ENCODE measurements at places on chromosomes 16 and 17.

DNA sequence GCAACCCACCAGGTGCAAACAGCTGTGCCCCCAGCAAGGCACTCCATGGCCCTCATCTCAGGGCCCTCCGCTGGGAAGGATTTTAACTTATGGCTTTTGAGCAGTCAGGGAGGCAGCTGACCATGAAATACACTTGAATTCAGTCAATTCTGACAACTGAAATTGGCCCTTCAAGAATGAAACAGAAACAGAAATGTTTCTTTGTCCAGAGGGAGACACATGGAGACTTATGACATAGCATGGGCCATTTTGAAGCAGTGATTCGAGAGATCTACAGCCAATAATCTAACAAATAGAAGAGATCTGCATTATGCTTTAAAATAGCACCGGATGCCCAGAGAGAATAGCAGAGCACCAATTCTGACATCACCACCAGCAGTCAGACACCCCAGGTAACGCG lies 7.5 kb downstream of the CACNG1 start:
- DNase-seq: no peak

DNA sequence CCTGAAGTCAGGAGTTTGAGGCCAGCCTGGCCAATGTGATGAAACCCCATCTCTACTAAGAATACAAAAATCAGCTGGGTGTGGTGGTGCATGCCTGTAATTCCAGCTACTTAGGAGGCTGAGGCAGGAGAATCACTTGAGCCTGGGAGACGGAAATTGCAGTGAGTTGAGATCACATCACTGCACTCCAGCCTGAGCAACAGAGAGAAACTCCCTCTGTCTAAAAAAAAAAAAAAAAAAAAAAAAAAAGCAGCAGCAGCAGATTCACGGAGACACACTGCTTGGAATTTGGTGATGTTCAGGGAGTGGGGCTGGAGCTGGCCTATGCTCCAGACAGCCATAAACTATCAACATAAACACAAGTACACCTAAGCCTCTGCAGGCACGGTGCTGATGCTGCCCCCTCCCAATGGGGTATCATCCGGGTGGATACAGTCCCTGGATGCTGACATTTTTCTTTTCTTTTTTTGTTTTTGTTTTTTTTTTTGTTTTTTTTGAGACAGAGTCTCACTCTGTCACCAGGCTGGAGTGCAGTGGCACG lies 39.6 kb upstream of the RHOT1 start:
- no peak for DNase-seq

- DNase-seq: no peak
Observed at GRCh38 chr17:60149691-60150582, at the start of gene CA4. Gene CA4 (plus strand): TSS chr17:60149973. CDS start chr17:60150035, 62 bp downstream.

DNA sequence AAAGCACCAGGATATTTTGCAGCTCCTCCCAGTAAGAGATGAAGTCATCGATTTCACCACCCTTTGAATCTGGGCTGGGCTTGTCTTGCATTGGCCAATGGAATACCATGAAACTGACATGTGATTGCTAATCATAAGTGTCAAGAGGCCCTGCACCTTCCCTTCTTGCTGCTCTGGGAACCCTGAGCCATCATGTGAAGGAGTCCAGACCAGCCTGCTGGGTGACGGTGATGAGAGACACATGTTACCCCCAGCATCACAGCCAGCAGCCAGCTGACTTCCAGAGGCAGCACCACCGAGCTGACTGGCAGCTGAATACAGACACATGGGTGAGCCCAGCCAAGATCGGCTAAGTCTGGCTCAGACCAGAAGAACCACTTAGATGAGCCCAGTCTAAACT lies 43.6 kb upstream of the CACNG4 start:
- no peak for DNase-seq

DNA sequence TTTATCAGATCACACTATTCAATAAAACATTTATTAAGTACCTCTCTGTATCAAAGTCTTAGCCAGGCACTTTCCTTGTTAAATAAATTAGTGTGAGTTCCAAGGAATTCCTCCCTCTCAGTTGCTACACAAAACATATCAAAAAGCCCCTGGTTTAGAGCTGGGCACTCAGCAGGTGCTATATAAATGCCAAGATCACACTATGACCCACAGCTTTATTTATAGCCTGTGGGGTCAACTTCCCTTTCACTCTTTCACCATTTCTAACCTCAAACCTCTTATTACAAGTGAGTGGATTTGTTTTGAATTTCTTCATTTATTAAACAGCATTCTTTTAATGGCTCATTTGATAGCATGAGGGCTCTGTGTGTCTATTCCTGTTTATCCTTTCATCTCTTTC lies 112.6 kb upstream of the MPHOSPH6 start:
- no peak for DNase-seq

- DNase-seq: no peak
Observed at GRCh38 chr17:75244133-75244866, 17.1 kb downstream of the GGA3 start.

DNA sequence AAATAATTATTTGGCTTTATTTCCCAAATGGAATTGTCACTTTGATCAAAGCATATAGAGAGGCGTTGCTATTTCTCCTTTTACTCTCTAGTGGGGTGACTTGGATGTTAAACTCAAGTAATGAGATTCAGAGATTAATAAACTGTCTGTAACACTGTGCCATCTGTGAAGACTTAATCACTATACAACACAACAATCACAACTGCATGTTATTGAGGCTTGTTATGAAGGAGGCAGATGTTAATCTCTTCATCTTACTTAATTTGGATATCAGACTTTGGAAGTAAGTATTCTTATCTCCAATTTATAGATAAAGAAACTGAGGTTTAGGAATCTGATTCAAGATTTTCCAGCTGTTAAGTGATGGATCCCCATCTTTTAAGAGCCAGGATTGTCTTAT lies 132.5 kb downstream of the CNTNAP4 start:
- DNase-seq: no peak

- no peak for DNase-seq
Observed at GRCh38 chr16:23015580-23015979, 133.7 kb downstream of the USP31 start.

- DNase-seq: no peak
Observed at GRCh38 chr17:13576661-13577526, 24.8 kb downstream of the HS3ST3A1 start.

GRCh38 chr16:65598621-65599020 lies 476.8 kb upstream of the CDH11 start:
- DNase-seq: no peak

- DNase-seq: no peak
Observed at GRCh38 chr16:4703906-4704305, 10.5 kb downstream of the NUDT16L1 start.

DNA sequence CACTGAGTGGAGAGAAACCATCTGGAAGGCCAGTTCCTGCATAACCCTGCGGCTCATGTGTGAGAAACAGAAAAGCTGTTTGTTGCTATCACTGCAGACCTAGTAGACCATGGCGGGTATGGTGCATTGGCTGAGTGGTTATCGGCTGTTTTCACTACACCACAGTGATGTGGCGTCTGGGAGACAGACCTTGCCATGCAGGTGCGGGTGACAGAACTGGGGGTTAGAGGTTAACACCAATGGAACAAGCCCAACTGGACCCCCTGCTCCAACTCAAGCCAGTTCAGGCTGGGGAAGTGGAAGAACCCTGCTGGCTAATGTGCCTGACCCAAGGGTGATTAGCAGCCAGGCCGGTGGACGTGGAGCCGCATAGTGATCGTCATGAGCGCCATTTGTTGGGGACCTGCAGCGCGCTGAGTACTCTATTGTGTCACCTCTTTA lies 91.9 kb downstream of the IRF8 start:
- DNase-seq: no peak

DNA sequence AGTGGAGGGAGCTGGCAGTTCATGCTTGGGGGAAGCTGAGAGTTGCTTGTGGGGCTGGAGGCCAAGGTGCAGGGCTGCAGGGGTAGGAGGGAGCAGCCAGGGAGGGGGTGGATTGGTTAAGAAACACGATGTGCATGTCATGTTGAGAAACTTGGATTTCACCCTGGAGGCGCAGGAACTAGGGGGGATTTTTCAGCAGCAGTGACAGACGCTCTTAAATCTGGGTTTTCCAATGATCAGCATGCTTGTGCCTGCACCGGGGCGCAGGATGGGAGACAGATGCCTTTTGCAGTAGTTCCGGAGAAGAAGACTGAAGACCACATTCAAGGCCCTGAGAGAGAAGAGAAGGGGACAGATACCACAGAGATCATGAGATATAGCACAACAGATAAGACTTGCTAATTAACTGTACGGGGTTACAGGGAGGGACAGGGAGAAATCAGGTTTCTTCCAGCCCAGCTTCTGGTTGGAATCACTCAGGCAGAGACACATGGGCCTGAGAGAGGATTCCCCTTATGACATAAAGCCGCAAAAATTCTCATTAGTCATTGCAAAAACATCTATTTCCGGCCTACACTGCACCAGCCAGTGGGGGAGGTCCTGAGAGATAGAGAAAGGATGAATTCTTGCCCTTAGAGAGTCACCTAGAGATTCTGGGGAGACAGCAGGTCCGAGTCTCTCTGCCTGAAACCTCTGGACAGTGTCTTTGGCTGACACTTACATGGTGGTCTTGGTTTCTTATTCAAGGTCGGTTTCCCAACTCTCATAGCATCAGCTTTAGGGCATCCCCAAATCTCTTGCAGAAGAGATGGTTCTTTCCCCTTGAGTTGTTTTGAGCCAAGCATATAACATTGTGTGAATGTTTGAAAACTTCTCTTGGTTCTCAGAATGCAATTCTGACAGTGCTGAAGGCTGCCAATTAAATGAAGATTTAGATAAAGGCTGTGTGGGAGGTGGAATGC lies 27.1 kb downstream of the CDH13 start:
- peak; percentile 83 for DNase-seq

GRCh38 chr16:55091213-55091870 lies 160.7 kb downstream of the IRX5 start:
- no peak for DNase-seq

DNA sequence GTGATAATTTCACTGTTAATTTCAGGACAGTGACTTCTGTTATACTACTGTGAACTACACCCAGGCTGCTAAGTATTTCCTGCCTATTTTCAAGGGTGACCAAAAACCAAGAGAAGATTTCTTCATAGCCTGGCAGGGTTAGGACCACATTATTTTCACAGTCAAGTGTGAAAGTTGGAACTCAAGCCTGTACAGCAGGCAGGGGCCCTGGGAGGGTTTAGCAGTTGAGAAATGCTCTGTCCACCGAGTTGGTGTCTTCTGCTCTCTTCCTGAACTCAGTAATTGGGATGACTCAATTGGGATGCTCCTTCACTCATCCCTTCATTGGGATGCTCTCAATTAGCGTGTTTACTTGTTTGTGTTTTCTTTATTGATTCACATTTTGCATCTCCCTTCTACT lies 347.3 kb upstream of the CDH11 start:
- DNase-seq: no peak

DNA sequence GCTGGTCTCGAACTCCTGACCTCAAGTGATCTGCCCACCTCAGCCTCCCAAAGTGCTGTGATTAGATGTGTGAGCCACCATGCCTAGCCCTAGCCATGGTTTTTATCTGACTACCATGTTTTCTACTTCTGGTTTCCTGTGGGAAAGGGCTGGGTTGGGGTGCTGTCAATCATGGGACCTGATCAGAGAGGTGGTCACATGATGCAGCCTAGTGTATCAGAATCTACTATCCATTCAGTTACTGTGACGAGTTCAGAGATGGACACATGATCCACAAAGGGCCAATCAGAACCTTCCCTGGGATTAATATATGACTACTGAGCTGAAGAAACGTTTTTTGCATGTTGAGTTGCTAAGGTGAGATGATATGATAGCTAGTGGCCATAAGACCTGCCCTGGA lies 59.1 kb downstream of the ABCC6 start:
- DNase-seq: no peak

- DNase-seq: no peak
Observed at GRCh38 chr16:48629531-48629930, 19.6 kb upstream of the N4BP1 start.
